ENCODE measurements at places on chromosomes 16 and 17.

DNA sequence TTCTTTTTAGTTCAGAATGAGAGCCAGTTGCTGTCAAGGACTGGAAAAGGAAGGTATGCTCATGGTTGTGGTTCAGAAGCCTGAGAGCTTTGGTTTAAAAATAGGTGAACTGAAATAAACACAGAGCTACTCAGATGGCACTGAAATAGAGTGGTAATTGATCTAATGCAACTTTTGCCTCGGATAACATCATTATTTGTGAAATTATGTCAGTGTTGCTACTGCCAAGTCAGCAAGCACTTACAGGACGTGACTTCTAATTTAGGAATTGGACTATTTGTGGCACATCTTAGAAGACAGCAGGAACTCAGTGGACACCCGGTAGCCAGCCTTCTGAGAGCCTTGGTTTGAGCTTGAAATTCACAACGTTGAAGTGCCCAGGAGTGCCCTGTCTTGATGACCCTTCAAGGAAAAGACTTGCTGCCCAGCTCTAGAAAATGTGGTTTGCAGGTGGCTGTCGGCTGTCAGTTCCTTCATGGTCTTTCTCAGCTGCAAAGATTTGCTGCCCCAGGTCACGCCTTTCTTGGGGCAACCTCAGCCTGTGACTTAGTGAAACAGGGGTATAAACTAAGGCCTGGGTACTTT is 42.0 kb upstream of the XYLT1 start:
- DNase-seq = peak; percentile 69

DNA sequence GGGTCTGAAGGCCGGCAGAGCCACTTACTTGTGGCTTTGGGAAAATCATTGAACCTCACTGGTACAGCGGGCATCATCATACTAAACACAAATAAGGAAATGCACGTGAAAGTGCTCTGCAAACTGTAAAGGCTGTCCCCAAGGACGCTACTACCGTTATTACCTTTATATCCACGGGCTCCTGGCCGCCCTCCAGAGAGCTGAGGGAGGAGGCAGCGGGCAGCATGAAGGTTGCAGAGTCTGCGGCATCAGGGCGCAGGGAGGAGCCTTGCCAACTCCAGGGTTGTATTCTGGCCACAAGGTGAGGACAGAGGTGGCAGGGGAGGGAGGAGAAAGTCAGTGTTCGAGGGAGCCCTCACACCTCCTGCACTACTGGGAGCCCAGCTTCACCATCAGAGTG is 68.3 kb upstream of the GCSH start:
- no peak for DNase-seq

- DNase-seq = no peak
Measured at GRCh38 chr17:2705263-2705662, 6.3 kb downstream of the CLUH start.

- DNase-seq = no peak
Measured at GRCh38 chr17:69059458-69060175, 1.1 kb downstream of the ABCA9 start.

- no peak for DNase-seq
Measured at GRCh38 chr16:72768591-72768990, 279.3 kb downstream of the ZFHX3 start.

GRCh38 chr16:86225905-86226371 is 284.4 kb upstream of the FOXF1 start:
- no peak for DNase-seq

DNA sequence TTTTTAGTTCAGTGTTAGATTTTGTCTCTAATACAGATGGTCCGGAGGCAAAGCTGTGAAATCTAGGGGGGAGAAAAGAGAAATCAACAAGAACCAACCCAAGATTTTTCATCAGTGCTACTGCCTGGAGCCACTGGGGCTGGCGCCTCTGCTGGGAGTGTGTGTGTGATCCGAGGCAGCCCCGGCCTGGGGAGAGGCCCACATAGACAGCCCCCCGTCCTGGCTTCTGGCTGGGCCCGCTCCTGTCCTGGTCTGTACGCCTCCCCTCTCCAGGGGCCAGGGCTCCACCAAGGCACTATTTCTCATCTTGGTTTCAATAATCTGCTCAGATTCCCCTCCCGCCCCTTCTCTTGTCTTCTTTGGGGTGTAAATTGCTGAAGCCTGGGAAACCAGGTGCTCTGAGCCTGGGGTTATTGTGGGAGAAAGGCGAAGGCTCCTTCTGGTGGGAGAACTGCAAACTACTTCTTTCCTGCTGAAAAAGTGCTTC is 7.8 kb downstream of the BAHCC1 start:
- no peak for DNase-seq

- no peak for DNase-seq
Measured at GRCh38 chr16:48277158-48277557, 29.8 kb upstream of the ABCC11 start.

DNA sequence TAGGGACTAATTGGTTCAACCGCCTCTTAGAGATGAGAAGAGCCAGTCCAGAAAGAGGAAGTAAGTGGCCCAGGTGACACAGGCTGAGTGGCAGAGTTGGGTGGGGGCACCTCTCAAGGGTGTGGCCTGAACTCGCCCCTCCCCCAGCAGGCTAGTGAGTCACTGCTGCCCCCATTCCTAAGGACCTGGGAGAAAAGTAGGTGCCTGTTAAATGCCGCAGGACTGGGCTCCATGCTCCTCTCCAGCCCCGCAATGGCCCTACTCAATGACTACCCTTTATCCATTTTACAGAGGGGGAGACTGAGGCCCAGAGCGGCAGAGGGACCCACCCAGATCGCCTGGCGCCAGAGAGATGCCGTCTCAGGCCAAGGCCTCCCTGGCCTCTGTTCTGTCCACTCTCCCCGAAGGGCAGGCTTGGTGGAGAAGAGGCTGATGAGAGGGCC is 8.1 kb downstream of the TMEM235 start:
- no peak for DNase-seq

DNA sequence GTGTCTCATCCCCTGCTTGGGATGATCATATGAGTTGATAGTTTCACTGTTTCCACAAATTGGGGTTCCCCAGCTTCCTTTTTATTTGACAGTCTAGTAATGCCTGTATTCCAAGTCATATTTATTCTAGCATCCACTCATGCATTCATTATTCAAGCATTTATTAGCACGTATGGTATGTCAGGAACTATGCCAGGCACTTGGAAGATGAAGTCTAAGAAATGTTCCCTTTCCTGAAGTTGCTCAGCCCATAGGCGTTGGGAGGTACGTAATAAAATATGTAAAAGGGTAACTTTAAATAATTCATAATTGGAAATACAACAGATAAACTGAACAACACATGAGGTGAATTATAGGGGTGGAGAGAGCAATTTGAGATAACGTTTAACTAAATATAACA is 338.0 kb upstream of the MAF start:
- DNase-seq = no peak

GRCh38 chr17:13316657-13317056 is 285.1 kb downstream of the HS3ST3A1 start:
- DNase-seq = no peak

DNA sequence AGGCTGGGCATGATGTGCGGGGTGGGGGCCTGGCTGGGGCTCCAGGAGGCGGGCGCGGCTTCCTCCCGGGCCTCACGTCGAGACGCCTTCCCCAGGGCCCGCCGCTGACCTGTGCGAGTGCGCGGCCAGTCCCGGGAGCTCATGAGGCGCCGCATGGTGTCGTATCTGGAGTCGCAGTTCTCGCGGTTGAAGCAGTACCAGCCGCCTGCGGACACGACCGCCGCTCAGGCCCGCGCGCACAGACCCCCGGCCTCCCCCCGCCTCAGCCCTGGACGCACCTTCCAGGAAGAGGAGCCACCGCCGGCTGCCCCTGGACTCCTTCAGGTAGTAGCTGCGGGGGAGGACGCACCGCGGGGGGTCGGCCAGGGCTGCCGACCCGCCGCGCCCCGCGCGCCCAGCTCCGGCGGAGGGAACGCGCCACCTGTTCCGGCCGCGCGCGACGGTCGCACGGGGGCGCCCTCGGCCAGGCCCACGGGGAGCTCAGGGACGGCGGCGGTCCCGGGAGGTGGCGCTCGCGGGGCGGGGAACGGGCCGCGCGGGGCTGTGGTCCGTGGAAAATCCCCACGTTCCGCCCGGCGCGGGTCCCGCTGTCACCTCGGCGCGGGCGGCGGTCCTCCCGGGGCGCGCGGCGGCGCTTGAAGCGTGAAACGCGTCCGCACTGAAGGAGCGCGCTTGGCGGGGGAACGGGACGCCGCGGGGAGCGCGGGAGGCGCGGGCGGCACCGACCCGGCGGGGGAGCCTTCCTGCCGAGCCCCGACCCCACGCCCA is 1.4 kb downstream of the NOTUM start:
- DNase-seq = no peak

- DNase-seq = no peak
Measured at GRCh38 chr16:78984324-78984723, 616.2 kb downstream of the MAF start.
